Activated CD8-positive, alpha-beta T cell treated with anti-CD3 and anti-CD28 coated beads, Interleukin-2, amount 10 ng/mL, durations not matched to agents 7 days and 5 days (primary cell): ENCODE measurements at places on chromosomes 1 and 21. TPM values are rescaled to one million over a fixed set of nuclear protein-coding genes. Genes with fewer than 3 reads are reported as not detected.

Gene ALDH4A1
- total RNA-seq: 4.3 TPM

Gene OR2AK2
- not detected for total RNA-seq

Gene LCE2B
- total RNA-seq: not detected

Gene SLC30A7
- 28.8 TPM for total RNA-seq

Gene MRPL39
- 42.7 TPM for total RNA-seq

Gene C1orf52
- total RNA-seq: 25.5 TPM

Gene CELF3
- not detected for total RNA-seq

Gene RIIAD1
- total RNA-seq: not detected

Gene SPRR1A
- not detected for total RNA-seq

Gene APOBEC4
- total RNA-seq: not detected

Gene TINAGL1
- not detected for total RNA-seq

Gene LGR6
- not detected for total RNA-seq

Gene LCE1E
- total RNA-seq: not detected

Gene NID1
- total RNA-seq: 0.05 TPM

Gene SLC41A1
- total RNA-seq: 10.1 TPM

Gene GJA8
- total RNA-seq: not detected

Gene UMODL1
- not detected for total RNA-seq

Gene AURKAIP1
- total RNA-seq: 120 TPM

Gene LAMB3
- 0.78 TPM for total RNA-seq

Gene RGSL1
- total RNA-seq: not detected

Gene TTC24
- 18.6 TPM for total RNA-seq

Gene SPRR2E
- not detected for total RNA-seq

Gene DCST1
- not detected for total RNA-seq

Gene FNBP1L
- total RNA-seq: not detected

Gene UBE2J2
- 67.5 TPM for total RNA-seq

Gene C1orf94
- total RNA-seq: not detected

Gene FYB2
- not detected for total RNA-seq

Gene SERPINC1
- total RNA-seq: not detected

Gene DENND2C
- total RNA-seq: 0.34 TPM

Gene RIMS3
- total RNA-seq: 4.7 TPM

Gene CDC7
- 27.7 TPM for total RNA-seq

Gene UBE2U
- not detected for total RNA-seq

Gene HFM1
- not detected for total RNA-seq

Gene GBP1
- total RNA-seq: 147 TPM

Gene POU3F1
- total RNA-seq: not detected

Gene TMPRSS15
- not detected for total RNA-seq

Gene SYCP1
- total RNA-seq: not detected

Gene NCAM2
- total RNA-seq: not detected

Gene RXFP4
- total RNA-seq: not detected
